ENCODE measurements at places on chromosomes 16 and 17. TPM values are rescaled to one million over a fixed set of nuclear protein-coding genes. Genes with fewer than 3 reads are reported as not detected.

GRCh38 chr17:21193031-21193430 is 20.9 kb downstream of the TMEM11 start:
- DNase-seq, result no peak

DNA sequence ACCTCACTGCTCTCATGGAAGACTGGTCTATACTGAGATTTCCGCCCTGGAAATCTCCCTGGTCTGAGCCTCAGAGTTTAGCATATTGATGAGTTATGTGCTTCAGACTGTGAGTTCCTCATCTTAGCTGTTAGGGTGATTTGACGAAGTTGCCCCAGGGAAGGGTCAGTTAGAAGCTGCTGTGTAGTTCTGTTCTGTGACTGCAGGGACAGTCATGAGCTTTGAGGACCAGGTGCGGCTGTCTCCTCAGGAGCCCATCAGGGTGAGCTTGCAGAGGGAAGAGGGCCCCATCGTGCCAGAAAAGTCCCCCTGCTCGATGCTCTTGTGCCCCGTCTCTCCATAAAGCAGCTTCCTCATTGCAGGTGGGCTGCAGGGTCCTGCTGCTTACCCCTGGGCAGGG is 28.3 kb upstream of the IL17C start:
- no peak for DNase-seq

DNA sequence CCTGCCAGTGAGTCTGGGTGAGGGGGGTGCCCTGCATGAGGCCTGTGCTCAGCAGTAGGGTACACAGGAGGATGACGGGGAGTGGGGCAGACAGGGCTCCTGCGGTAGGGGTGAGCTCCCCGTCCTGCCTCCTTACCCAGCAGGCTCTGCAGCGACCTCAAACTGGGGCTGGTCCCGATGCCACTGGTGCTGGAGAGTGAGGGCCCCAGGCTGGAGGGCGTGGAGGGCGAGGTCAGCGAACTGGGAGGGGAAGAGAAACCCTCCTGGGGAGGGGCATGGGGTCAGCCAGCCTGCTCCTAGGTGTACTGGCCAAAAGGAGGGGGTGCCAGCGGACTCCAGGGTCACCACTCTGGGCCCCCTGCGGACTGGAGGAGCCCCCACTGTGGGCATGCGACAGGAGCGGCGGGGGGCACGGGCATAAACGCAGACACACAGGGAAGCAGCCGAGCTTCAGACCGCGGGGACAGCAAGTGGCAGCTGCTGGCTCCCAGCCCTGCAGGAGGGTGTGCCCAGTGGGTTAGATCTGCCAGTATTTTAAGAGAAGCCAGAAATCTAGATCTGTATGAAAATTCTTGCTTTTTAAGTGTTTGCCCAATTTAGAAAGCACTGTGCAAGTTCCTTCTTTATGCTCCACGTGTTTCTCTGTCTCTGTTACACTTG is 9.0 kb upstream of the VASN start:
- DNase-seq, result no peak

JMJD8 gene
- 75.2 TPM for polyA plus RNA-seq

- DNase-seq, result no peak
These were observed 81.4 kb upstream of the FOXF1 start for GRCh38 chr16:86428729-86429517.

DNA sequence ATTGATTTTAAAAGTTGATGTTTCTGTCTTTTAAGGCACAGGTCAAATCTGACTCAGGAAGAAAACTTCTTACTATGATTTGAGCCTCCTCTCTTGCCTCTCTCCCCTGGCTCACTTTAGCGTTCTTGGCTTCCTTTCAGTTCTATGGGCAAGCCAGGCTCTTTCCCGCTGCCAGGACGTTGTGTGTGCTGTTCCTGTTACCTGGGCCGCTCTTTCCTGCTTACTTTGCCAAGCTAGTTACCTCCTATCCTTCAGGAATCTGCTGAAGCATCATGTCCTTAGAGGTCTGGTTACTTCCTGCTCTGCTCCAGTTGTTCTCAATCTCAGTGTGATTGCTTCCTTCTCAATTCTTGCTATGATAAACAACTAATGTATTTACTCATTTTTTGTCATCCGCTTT is 1108.5 kb upstream of the EEF2KMT start:
- no peak for DNase-seq

DNA sequence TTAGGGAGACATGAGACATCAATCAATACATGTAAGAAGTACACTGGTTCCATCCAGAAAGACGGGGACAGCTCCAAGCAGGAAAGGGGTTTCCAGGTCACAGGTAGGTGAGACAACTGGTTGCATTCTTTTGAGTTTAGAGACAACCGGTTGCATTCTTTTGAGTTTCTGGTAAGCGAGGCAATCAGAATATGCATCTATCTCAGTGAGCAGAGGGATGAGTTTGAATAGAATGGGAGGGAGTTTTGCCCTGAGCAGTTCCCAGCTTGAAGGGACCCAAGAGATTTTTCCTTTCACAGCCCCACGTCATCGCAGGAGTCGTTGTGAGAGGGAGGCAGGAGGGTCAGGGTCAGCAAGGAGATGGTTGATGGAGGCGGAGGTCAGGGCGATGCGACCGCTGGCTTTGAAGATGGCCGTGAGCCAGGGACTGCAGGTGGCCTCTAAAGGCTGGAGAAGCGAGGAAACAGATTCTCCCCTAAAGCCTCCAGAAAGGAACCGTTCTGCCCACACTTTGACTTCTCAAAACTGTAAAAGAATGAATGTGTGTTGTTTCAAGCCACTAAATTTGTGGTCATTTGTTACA is 36.5 kb downstream of the IRF8 start:
- DNase-seq, result no peak

KRTAP4-1 gene
- not detected for polyA plus RNA-seq

TSPAN10 gene
- 4.2 TPM for polyA plus RNA-seq

DNA sequence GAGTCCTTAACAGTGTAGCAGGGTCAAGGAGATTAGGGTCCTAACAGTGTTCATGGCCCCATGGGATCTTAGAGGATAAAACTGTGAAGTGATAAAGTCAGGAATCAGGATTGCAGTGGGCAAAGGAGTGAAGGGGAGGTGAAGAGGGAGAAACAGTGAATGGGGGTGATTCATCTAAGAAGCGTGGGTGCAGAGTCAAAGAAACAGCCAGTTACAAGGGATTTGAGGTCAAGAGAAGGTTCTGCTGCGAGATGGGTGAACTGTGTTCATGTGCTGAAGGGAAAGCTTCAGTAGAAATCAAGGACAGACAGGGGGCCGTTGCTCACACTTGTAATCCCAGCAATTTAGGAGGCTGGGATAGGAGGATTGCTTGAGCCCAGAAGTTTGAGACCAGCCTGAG is 5.9 kb downstream of the GTF3C1 start:
- DNase-seq, result no peak

- peak; percentile 60 for DNase-seq
These were observed 10.7 kb upstream of the ZNF19 start for GRCh38 chr16:71499775-71500364.

DNA sequence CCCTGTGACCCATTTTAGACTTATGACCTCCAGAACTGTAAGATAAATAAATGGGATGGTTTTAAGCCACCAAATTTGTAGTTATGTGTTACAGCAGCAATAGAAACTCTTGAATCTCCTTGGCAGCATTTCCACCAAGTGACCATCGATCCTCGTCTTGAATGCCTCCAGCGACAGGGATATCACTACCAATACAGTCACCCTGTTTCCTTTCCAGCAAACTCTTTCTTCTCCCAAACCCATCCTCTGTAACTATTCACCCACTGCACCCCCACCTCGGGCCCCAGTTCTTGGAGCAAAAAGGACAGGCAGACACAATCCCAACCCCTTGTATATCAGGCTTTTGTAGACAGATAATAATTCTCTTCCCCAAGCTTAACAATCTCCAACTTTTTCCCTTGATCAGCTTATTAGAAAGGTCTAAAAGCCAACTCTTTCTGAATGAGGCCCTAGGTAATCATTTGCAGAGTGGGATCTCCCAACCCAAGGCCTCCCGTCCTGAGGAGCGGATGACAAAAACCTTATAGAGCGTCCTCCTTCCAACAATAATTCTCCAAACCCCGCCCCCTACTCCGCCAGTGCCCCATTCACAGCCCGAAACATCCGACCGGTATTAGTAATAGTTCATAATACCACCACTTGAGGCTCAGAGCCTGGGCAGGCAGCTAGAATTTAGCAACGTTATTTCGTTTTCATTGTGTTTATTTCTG is 14.7 kb upstream of the PLLP start:
- no peak for DNase-seq

GRCh38 chr16:85399583-85400284 is 213.4 kb upstream of the GSE1 start:
- DNase-seq, result no peak

DNA sequence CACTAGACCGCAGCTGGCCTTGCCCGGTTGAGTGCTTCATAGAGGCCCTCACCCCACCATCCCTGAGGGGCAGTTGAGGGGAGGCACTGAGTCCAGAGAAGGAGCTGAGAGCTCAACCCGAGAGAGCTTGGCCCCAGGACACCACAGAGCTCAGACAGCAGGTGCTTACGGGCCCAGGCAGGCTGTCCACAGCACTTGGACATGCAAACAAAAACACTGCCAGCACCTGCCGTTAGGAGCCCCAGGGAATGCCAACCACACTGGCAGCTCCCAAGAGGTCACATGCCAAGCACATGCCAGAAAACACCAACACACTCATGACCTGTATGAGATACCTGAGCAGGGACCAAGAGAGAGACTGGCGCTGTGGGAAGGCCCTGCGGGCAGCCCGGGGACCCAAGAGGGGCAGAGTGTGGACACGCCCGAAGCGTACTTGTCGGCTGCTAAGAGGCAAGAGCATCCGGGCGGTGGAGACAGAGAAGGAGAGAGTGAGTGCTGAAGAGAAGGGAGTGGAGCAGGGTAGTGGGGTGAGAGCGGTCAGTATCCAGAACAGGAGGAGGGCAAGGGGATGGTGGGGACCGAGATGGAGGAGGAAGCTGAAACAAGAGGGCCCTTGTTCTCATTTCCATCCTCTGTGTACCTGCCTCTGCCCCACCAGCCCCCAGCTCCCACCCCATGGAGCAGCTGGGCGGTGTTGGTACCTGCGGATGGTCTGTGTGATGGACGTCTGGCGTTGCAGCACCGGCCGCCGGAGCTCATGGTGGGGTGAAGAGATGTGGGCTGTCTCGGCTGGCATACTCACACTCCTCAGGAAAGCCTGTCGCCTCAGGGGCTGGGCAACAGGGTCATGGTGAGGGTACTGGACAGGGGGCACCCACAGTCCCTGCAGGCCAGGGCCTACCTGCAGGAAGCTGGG is 8.2 kb downstream of the RHBDF1 start:
- DNase-seq, result no peak

DNA sequence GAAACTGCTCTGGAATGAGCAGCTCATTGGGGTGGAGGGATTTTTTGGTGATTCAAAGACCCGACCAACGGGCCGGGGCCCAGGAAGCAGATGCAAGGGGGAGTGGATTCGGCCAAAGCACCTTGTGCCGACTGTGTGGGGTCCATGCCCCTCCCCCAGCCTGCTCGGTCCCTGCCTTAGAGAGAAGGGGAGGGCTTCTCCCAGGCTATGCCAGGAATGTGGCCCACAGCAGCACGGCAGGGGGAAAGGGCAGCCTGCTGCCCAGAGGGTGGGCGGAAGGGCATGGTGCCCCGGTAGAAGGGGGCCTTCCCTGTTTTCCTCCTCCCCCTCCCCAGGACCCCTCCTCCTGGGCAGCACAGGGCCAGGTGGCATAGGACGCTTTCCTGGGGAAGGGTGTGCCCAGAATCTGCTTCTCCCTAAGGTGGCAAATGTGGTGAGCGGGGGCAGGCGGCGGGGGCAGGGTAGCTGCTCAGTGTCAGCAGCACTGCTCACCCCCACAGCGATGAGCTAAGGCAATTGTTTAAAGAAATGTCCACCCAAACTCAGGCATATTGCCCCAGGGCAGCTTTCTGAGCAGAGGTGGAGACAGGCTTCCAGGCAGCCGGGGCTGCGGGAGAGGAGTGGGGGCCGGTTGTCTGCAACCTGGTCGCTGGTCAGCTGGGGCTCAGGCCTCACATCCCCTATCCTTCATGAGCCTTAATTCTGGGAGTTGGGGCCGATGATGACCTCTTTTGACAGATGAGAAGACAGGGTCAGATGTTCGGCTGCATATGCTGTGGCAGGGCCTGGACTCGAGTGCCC is 33.9 kb upstream of the MLKL start:
- peak; percentile 49 for DNase-seq

NTN3 gene
- 4.3 TPM for polyA plus RNA-seq

GRCh38 chr16:1002399-1003166 is 21.0 kb downstream of the SOX8 start:
- no peak for DNase-seq
